ENCODE measurements at places on chromosomes 5 and 9.

GRCh38 chr5:134145779-134146581, 30.8 kb downstream of the SKP1 start:
- DNase-seq: peak; percentile 69

DNA sequence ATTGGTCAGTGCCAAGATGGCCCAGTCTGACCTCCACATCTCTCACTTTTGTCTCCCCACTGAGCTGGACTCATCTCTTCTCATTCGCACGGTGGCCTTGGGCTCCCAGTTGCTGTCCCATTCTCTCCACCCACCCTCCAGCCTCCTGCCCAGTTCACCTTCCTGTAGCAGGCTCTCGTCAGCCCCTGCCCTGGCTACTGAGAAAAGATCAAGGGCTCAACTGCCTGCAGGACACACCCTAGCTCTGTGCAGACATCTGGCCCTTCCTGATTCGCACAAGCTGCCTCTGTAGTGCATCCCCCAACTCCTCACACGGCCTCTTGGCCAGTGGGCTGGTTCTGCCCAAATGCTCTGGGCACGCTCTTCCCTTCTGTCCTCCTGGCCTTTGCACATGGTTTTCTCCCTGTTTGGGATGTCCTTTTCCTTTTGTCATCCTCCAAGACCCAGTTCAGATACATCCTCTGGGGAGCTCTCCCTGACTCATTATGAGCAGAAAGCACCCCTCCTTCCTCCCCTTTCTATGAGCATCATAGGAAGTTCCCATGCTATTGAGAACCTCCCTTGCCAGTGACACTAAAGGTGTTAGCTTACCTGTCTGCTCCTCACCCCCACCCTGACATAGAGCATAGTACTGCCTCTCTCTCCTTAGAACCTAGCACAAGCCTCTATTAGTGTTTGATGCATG, 78.5 kb upstream of the TGFBR1 start:
- DNase-seq: no peak

GRCh38 chr9:115117999-115118878, at the start of gene TNC:
TNC (minus strand) TSS chr9:115118157; CDS start chr9:115091018, 27,139 bp downstream.
- DNase-seq: peak; percentile 42

DNA sequence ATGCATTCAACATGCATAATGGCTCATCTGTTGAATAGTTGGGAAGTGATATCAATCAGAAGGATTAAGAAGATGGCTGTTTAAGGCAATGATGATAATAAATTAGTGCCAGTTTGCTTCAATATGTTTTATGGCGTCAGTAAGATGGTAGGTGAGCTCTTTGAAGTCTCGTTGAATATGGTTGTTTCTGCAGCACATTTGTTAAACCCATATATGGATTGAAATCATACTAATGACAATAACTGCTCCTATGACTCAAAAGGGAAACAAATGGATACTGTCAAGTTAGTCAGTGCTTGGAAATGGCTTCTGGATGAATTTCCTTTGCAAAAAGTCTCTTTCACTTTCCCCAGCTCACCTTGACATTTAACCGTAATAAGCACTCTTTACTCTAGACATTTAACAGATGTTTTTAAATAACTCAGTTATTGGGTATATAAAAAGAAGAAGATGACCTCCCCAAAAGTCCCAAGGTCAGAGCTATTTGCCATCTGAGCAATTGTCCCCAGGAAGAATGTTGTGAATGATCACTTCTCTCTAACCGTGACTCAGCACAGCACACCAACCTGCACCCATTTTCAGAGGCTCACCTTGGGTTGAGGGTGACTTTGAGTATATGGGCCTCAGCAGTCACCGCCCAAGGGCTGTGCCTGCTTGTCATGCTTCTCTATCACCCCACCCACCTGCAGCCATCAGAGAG, 133.4 kb downstream of the GRIA1 start:
- no peak for DNase-seq

GRCh38 chr9:114034661-114035062, 43.4 kb downstream of the AMBP start:
- no peak for DNase-seq

DNA sequence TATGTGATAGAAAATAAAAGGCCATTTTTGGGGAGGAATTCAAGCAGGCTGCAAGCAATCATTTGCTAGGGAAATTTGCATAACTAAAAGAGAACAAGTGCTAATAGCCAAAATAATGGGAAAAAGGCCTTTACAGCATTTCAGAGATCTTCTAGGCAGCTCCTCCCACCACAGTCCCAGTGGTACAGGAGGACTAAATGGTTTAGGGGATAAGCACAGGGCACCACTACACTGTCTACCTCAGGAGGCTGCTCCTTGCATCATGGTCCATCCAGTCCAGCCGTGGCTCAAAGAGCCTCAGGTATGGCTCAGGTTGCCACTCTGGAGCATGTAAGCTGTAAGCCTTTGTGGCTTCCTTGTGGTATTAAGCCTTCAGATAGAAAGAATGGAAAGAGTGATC, 485.6 kb downstream of the PDE4D start:
- DNase-seq: no peak

- no peak for DNase-seq
These were observed 338.1 kb upstream of the ATP10B start for GRCh38 chr5:161190086-161190485.

DNA sequence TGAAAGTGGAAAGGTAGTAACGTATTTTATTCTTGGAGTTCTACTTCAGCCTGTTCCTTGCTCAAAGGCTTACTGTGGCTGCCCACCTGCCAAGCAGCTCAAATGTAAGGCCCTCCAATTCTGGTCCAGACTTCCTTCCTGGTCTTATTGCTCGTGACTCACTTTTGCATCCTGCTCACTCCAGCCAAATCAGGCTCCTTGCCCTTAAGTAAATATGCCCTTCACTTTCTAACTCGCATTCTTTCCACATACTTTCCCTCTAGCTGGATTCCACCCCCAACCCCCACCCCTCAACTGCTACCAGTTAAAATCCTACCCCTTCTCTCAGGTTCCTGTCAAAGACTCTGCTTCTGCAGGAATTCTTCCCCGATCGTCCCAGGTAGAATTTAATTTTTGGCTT, 96.6 kb downstream of the GALNT10 start:
- peak; percentile 21 for DNase-seq

DNA sequence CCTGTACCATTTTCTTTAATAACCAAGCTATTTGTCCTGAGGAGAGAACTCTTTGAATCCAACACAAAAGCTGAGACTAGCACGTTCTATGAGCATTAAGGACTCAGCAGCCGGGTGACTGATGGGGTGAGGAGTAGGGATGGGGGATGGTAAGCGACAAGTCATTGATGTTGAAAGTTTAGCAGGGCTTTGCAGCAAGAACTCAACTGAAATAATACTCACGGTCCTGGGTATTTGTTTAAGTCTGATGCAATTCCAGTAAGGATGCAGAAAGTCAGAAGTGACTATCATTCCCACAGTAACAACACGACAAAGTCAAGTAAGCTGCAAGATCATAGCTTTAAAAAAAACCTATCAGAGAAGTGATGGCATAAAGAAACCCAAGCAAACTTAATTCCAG, 131.1 kb downstream of the ACTL7B start:
- no peak for DNase-seq

GRCh38 chr5:147446523-147446922, 63.3 kb downstream of the DPYSL3 start:
- DNase-seq: no peak

- DNase-seq: no peak
These were observed 277.7 kb upstream of the DAP start for GRCh38 chr5:11038772-11039171.

DNA sequence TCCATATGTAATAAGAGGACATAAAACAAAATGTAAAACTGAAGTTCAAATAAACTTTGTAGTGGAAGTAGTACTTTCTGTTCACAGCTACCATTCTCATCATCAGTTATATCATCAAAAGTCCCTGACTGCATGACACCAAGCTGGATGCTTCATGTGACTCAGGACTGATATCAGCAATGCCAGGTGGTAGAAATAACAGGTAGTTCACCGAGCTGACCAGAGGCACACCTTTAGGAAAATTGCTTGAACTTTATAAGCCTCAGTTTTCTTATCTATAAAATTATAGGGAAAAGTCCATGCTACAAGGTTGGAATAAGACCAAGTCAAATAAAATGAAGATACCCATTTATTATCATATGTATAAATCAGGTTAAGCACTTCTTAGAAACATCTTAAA, 124.9 kb upstream of the PTGER4 start:
- DNase-seq: peak; percentile 73

DNA sequence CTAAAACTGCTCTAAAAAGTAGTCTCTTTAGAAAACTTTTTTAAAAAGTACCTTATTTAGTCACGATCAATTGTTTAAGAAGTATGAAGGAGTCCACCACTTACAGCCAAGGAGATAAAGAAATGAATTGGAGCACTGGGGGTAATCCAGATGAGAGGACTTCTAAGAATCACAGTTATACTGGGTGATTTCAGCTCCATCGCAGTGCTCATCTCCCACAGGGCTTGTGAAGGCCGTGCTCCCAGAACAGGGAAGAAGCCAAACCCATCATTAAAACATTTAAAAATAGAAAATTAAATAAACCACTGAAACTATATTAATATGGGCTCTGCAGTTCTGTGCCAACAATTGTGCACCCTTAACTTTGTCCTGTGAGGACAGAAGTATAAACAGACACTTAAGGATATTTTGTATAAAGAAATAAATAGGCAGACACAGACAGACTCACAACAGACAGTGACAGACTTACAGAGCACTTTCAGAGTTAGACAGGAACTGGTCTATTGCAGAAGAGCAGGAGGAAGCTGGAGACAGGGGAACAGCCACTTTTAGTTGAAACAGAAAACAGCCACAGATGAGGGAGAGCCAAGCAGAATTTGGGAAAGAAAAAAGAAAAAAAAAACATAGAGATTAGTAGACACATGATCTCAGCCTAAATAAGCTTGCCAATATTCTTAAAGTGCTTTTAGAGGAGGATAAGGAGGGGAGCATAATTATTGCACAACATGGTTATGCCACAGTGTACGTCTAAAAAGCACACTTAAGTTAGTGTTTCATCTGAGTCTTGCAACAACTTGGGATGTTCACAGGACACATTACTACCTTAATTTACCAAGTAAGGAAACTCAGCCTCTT, 81.8 kb downstream of the FBXO38 start:
- DNase-seq: no peak

- DNase-seq: no peak
These were observed 9.7 kb downstream of the DCANP1 start for GRCh38 chr5:135437422-135437795.

GRCh38 chr5:38538161-38538560, 18.3 kb downstream of the LIFR start:
- no peak for DNase-seq

GRCh38 chr5:181190711-181191525, 14.1 kb downstream of the TRIM7 start:
- no peak for DNase-seq

- no peak for DNase-seq
These were observed 96.3 kb upstream of the TMEM161B start for GRCh38 chr5:88364991-88365390.

- DNase-seq: no peak
These were observed 560.0 kb downstream of the BRINP1 start for GRCh38 chr9:118809160-118809625.

- DNase-seq: peak; percentile 15
These were observed 69.8 kb upstream of the RASEF start for GRCh38 chr9:83132768-83133167.

GRCh38 chr9:97975376-97975775, 7.8 kb upstream of the ANP32B start:
- DNase-seq: no peak
